ENCODE measurements at places on chromosomes 12 and 14.

- no peak for DNase-seq
These were observed 49.2 kb upstream of the SGPP1 start for GRCh38 chr14:63777024-63777423.

DNA sequence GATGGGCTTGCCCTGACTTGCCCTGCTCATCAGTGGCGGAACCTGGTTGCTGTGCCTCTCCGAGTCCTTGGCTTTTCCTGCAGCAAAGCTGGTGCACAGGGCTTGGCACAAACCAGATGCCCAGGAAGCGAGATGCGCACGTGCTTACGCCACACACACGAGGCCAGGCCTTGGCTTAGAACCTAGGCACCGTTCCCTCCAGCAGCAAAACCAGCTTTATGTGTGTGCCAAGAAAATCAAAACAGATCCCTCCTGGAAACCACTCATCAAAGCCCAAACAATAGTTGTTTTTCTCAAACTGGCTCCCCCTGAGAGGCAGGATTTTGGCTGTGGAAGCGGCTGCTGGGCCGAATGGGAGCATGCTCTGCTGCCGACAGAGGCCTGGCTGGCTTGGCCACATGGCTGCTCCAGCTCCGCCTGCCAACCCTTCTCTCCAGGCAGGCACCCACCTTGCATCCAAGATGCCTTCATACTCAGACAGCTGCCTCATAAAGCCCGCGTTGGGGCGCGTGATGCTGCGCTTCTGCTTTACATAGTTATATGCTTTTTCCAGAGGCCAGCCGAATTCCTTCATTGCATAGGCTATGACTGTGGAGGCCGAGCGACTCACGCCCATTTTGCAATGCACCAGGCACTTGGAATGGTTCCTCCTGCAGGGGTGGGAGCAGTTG is 58.7 kb downstream of the SSH1 start:
- no peak for DNase-seq

DNA sequence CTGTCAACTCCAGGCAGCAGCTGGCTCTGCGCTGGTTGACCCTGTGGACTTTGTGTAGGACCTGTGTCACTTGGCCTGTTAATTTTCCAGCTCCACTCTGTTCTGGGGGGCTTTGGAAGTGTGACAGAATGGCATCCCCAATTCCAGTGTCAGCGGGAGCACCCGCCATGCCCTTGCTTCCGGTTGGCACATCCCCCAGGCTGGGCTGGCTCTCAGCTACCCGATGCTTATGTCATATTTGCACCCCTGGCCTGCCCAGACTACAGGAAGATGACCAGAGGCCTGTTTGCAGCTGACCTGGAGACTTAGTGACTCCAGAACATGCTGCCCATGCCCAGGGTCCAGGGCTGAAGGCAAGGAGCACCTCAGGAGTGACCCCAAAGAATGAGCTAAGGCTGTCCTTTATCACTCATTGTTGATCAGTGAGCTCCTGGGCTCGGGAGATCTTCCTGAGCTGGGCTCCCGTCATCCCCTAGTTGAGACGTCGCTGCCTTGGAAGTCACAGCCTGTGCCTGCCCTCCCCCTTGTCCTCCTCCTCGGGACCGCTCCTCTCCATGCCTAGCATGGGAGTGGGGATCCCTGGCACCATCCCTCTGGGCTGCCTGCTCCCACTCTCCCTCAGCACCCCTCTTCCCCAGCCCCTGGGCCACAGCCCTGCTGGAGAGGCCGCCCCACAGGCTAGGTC is 163.4 kb upstream of the RTL1 start:
- no peak for DNase-seq

DNA sequence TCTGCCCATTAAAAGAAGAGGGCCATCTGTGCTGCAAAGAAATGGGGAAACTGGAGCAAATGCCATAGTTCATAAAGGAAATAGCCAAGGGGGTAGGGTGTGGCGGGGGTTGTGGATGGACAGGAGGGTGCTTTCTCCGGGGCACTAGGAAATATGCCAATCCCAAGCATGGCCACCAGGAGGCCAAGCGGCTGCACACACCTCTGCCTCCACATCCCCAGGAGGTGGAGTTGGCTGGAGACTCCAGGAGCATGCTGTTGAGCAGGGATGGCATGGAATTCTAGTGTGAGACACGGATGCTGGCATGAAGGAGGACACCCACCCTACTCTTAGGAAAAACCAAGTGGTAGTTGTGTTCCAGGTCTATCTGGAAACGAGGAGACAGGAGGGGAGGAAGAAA is 25.2 kb downstream of the NID2 start:
- peak; percentile 41 for DNase-seq

GRCh38 chr14:32473464-32473855 is 144.4 kb downstream of the AKAP6 start:
- no peak for DNase-seq

DNA sequence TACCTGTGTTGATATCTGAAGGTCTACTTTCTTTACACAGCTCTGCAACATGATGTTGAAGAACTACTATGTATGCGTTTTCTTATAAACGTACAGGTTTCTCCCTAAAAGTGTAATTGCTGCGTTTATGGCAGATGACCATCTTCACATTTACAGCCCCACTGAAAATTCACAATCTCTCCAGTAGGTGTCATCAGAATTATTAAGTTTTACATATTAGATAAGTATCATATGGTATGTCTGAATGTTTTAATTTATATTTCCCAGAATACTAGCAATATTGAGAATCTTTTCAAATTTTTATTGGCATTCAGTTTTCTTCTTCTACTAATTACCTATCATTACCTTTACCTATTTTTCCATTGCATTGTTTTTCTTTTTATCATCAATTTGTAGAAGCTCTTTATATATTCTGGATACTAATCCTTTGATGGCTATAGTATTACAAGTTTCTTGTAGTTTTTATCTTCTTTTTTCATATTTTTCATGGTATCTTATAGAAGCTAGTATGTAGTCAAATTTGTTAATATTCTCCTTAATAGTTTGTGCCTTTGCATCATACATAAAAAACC is 123.5 kb downstream of the CAPZA3 start:
- DNase-seq, result peak; percentile 2

GRCh38 chr12:6280053-6280469 is 30.4 kb upstream of the PLEKHG6 start:
- no peak for DNase-seq

- DNase-seq, result no peak
These were observed 160.0 kb downstream of the BCAT1 start for GRCh38 chr12:24788886-24789285.

- no peak for DNase-seq
These were observed 21.3 kb downstream of the SSH1 start for GRCh38 chr12:108835860-108836634.

- DNase-seq, result no peak
These were observed 25.4 kb downstream of the AP5M1 start for GRCh38 chr14:57293866-57294837.

DNA sequence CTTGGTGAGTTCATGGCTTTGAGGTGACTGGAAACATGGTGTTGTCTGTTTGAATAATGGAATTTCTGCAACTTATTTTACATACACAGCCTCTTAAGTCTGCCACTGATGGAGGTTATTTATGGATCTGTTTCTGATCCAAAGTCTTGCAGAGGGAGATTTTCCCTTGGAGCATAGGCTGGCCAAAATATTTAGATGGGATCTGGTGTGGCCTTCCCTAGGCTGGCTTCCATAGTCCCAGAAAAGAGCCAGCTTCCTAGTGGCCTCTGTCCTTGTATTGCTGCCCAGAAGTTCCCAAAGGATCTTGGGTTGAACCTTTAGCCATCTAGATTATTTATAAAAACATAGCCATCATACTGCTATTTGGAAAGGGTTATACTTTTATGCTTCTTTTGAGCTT is 491.1 kb upstream of the RGS6 start:
- DNase-seq, result no peak

DNA sequence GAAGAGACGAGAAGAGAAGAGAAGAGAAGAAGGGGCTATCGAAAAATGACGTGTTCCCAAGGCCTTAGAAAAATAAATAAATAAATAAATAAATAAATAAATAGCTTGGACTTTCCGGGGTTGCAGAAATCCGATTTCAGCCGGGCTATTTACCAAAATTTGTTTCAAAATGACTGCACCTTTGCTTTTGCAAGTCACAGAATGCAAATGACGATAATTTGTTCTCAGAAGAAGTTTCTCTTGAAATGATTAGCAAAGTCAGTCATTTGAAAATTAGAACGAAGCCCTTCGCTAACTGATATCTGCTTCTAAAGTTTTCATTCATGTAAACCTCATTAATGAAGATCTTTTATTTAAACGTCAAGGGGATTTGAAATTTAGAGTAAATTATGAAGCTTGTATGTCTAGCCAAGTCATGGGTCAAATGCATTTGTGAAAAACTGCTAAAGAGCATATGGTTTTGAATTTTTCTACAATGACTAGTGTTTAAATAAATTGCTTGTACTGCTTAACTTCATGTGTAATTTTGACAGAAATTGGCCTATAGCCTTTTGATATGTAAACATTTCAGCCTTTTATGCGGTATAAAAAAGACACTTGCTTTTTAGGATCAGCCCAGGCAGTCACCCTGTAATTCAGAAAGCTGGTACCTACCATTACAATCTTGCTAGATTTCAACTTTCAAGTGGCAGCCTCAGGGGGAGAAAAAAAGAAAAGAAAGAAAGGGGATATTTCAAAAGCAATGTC is 4.6 kb upstream of the GSC start:
- DNase-seq, result no peak

DNA sequence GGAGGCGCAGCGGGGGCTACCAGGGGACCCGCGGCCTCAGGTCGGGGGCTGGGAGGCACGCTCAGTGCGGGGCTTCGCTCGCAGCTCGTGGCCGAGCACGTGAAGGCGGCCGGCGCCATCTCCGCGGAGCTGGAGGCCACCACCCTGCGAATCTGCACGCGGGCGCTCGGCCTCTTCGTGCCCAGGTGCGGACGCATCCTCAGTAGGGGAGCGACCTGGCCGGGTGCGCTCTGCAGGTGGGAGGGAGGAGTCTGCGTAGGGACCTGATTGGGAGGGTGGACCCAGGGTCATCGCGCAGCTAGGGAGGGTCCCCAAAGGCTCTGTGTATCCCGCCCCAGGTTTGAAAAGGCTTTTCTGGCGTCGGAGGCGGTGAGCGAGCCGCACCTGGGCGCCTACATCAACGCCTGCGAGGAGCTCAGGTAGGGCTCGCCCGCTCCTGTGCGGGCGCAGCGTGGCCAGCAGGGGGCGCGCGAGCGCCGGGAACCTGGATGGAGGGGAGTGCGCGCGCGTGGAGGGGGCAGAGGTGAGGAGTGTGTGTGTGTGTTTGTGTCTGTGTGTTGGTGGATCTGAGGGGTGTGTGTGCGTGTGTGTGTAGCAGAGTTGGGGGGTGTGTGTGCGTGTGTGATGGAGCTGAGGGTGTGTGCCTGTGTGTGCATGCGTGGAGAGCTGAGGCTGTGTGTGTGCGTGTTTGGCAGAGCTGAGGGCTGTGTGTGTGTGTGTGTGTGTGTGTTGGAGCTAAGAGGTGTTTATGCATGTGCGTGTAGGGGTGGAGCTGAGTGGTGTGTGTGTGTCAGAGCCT is 10.3 kb downstream of the EXOC3L4 start:
- DNase-seq, result peak; percentile 81

DNA sequence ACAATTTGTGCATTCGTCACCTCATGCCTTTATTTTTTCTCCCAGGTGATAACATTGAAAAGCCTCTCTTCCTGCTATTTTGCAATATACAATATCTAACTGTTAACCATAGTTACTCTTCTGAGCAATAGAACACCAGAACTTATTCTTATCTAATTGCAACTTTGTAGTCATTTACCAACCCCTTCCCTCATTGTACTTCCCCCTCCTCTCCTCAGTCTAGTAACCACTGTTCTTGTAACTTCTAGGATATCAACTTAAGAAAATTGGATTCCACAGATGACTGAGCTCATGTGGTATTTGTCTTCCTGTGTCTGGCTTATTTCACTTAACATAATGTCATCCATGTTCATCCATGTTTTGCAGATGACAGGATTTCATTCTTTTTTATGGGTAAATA is 7.6 kb downstream of the MUCL1 start:
- DNase-seq, result no peak

- DNase-seq, result no peak
These were observed 120.4 kb upstream of the LRIG3 start for GRCh38 chr12:59040656-59041055.

DNA sequence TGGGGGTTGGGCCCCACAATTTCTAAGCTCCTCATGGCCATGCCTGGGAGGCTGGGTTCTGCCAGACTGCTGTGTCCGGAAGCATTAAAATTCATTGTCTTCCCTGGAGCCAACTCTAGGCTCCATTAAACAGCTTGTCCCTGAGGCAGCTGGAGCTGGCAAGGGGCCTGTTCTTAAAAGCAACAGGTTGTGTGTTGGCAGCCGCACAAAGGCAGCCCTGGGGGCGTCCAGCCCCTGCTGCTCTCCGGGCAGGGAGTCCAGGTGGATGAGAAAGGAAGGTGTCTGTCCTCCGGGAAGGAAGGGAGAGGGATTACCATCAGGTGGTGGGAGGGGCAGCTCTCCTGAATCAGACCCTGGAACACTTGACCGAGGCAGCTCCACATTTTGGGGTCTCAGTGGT is 98.9 kb downstream of the CHST11 start:
- DNase-seq, result peak; percentile 94

GRCh38 chr12:79566452-79567174 is 124.2 kb downstream of the PAWR start:
- no peak for DNase-seq

GRCh38 chr12:30839643-30840220 is 85.0 kb upstream of the CAPRIN2 start:
- DNase-seq, result no peak

GRCh38 chr14:35750202-35750904 is 58.7 kb downstream of the RALGAPA1 start:
- DNase-seq, result no peak

GRCh38 chr12:130469552-130469951 is 131.9 kb downstream of the PIWIL1 start:
- DNase-seq, result no peak

- DNase-seq, result peak; percentile 12
These were observed at the start of gene LRRC43 for GRCh38 chr12:122182887-122183587. TSS of gene LRRC43 (plus strand) at chr12:122183123. CDS start at chr12:122183145, 22 bp downstream.

DNA sequence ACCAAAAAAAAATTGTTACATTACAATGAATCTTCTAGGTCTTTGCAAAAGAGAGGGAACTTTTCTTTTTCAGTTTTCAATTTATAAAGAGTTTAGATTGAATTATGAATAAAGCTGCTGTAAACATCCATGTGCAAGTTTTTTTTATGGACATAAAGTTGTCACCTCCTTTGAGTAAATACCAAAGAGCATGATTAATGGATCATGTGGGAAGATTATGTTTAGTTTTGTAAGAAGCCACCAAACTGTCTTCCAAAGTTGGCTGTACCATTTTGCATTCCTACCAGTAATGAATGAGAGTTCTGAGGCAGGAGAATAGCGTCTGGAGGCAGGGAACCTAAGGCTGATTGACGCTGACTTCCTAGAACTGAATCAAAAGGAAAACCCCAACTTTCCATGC is 30.2 kb downstream of the LEMD3 start:
- no peak for DNase-seq

- DNase-seq, result no peak
These were observed 242.5 kb upstream of the CAND1 start for GRCh38 chr12:67026487-67027246.

- no peak for DNase-seq
These were observed 36.8 kb downstream of the EAPP start for GRCh38 chr14:34502545-34503225.

GRCh38 chr12:49942921-49943624 is 7.5 kb upstream of the AQP2 start:
- no peak for DNase-seq

- DNase-seq, result no peak
These were observed 2.8 kb upstream of the CLEC9A start for GRCh38 chr12:10027721-10028120.

Data from NCI-H345 (cell line).